NCI-H2029 (cell line): ENCODE measurements at places on chromosomes 2 and 18.

GRCh38 chr2:152718909-152719645, 657 bp downstream of the ARL6IP6 start:
- peak; percentile 26 for DNase-seq

- DNase-seq = no peak
Observed at GRCh38 chr2:188623995-188624643, 332.4 kb downstream of the GULP1 start.

GRCh38 chr2:26068602-26069298, 34.9 kb downstream of the RAB10 start:
- DNase-seq = no peak

DNA sequence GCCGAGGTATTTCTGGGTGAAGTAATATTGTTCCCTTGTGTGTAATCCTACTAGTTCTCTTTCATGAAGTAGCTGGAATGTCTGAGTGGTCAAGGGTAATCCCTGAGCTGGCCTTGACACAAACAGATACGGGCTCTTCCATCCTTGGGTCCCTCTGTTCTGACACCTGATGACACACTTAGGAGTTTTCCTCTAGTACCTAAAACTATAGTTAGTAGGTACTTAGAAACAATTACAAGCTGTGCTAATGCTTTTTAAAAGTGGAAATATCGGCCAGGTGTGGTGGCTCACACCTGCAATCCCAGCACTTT, 59.2 kb upstream of the IL1R1 start:
- no peak for DNase-seq

DNA sequence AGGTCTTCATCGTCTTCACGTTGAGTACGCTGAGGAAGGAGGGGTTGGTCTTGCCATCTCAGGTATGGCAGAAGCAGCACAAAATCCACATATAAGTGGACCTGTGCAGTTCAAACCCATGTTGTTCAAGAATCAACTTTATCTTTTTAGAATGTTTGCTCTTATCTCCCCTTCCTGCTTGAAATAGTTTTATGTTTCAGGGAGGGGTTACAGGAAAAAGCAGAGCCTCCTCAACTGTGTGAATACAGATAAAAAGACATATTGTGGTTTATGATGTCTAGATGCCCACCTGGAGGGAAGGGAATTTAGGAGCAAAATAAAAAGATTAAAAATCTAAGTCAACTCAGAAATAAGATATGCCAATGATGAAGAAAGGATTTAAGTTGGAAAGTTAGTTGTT, 75.9 kb downstream of the VRK2 start:
- DNase-seq = no peak

GRCh38 chr2:231222318-231223000, 24.0 kb downstream of the ARMC9 start:
- no peak for DNase-seq

DNA sequence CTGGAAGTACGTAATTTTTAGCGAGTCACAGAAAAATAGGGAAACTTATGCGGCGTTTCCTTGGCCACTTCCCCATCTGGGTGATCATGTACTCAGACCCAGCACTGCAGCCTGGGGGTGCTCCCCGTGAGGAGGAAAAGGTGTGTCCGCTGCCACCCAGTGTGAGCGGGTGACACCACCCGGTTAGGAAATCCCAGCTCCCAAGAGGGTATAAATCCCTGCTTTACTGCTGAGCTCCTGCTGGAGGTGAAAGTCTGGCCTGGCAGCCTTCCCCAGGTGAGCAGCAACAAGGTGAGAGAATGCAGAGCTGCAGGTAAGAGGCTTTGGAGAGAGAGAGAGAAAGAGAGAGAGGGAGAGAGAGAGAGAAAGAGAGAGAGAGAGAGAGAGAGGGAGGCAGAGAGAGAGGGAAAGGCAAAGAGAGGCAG, at the start of gene IL1R2:
Gene IL1R2, plus strand, starts transcription at position 240 of the 425 bp plus-strand sequence. CDS start 16,616 bp downstream, outside the sequence.
- DNase-seq = no peak

DNA sequence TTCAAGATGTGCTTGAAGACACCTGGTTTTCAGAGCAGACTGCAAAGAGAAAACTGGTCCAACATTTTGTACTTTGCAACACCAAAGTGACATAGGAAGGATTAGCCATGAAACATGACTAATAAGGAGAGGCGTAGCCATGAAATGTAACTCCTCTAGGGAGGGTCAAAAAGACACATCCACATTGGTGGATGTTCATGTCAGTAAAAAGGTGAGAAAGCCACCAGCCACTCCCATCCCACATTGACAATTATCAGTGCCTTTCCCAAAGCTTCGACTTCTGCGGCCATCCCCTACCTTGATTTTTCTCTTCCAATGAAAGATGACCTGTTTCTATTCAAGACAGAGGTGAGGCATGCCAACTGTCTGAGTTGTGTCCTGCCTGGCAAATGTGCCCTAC, 223.2 kb downstream of the ALK start:
- no peak for DNase-seq

- DNase-seq = no peak
Observed at GRCh38 chr18:31419457-31419932, 28.0 kb upstream of the DSG3 start.

- no peak for DNase-seq
Observed at GRCh38 chr2:224449212-224450147, 47.6 kb upstream of the FAM124B start.

DNA sequence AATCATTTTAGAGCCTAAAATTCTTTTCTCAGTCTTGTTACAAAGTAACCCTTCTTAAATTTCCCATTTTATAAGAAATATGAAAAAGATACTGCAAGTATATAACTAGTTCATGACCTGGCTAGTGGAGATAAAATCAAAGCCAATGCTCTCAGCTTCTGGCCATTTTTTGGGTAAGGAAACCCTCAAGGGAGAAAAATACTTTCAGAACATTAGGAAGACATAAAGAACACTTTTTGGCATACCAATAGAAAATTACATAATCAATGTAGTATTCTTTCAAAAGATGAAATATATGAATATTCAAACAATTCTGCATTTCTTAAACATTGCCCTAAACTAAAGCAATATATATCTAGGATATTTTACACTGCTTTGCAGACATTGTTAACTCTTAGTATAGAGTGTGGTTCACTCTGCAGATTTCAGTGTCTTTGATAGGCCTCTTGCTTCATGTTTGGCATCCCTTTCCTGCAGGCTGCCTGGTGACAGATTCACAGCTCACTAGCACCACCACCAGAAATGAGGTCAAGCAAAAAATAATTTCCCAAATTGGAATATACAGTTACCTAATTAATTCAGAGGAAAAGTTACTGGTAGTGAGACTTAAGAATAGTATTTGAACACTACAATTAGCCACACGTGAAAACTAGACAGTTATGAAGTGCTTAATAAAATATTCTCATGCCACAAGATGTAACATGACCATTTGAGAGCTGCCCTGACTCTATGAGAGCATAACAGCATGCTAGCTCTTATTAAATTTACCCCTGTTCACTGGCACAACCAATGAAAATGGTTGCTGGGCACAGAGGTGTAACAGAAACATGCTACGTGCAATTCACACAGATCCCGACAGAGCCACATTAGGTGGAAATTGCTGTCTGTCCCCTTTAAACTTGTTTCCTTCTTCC, 36.0 kb downstream of the PAIP2B start:
- DNase-seq = peak; percentile 3

DNA sequence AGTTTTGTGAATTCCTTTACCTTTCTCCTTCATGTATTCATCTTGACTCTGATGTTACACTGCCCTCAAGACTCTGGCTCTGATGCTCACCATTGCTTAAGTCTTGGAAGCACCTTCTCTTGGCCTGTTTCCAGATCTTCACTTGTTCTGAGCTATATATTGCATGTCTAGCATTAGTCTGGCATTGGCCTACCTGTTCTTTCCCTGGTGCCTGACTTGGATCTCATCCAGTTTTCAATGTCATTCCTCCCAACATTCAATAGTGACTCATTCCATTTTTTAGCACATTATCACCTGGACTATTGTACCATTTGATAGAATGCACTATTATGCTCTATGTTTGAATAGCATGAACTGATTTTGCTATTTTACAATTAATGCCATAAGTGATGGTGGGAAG, 127.3 kb upstream of the NYAP2 start:
- DNase-seq = no peak

- no peak for DNase-seq
Observed at GRCh38 chr2:225140723-225141122, 98.5 kb upstream of the DOCK10 start.

GRCh38 chr2:74740395-74740740, 86.3 kb downstream of the SEMA4F start:
- no peak for DNase-seq

DNA sequence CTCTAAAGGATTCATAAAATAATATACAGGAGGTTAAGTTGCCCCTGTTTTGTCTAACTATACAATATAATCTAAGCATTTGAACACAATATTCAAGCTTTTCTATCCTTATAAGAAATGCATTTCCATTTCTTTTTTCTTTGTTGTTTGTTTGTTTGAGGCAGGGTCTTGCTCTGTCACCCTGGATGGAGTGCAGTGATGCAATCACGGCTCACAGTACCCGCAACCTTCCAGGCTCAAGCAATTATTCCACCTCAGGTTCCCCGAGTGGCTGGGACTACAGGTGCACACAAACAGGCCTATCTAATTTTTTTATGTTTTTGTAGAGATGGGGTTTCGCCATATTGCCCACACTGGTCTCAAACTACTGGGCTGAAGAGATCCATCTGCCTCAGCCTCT, 307.8 kb downstream of the ZNF804A start:
- DNase-seq = no peak

GRCh38 chr2:236259371-236259770, 4.8 kb downstream of the ASB18 start:
- no peak for DNase-seq

DNA sequence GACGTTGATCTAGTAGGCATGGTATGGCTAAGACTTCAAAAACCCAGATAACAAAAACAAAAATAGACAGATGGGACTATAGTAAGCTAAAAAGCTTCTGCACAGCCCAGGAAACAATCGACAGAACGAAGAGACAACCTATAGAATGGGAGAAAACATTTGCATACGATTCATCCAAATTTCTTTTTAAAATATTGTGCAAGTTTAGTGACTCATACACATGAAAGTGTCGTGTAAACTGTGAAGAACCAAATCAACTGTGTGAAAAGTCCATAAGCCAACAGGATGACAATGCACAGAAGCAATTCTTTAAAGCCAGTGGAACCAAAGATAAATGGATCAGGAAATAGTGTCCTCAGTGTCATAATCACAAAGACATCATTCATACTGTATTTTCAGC, 671.1 kb downstream of the RNF144A start:
- DNase-seq = no peak

- DNase-seq = peak; percentile 33
Observed at GRCh38 chr2:216235462-216235861, 126.3 kb downstream of the XRCC5 start.

- no peak for DNase-seq
Observed at GRCh38 chr2:216216951-216217903, 108.1 kb downstream of the XRCC5 start.

DNA sequence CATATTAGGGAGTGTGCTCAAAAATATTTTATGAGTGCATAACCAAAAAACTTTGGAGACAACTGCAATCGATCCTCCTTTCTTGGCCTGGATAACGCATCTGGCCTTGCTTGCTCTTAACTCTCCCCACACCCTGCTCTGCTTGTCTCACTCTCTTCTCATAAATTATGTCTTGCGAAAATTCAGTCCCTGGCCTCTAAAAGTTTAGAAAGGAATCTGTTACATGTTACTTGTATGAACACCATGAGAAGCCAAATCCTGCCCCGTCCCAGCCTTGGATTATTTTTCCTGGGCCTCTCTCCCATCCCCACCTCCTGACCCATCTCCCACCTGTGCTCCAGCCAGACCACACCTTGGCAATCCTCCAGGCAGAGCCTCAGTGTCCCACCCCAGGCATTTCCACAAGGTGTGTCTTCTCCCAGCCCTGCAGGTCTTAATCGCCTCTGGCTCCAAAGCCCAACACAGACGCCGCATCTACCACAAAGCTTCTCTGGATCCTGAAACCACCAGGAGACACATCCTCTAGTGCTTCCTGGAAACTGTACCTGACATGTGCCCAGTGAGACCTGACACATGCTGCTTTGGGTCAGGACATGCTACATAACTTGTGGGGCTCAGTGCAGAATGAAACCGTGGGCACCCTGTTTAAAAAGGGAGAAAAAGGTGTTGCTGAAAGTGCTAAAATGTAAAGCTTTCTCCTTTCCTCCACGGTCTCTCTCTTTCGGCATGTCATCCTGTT, 99.6 kb upstream of the ST3GAL5 start:
- DNase-seq = no peak

- DNase-seq = no peak
Observed at GRCh38 chr2:99881901-99882591, 260.3 kb downstream of the AFF3 start.

- DNase-seq = no peak
Observed at GRCh38 chr2:67918471-67918870, 144.3 kb downstream of the C1D start.

DNA sequence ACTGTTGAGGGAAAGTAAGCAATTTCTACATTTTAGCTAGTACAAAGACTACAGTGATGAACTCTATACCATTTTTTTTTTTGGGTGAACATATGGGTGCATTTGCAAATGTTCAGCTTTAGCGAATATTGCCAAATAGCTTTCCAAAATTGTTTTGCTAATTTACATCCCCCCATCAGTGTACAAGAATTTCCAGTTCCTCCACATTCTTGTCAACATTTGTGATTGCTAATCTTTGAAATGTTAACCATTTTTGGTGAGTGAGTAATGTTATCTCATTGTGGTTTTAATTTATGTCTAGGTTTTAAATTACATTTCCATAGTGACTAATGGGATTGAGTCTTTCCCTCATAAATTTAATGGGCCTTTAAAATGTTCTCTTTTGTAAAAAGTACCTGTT, 16.4 kb upstream of the CNRIP1 start:
- no peak for DNase-seq

DNA sequence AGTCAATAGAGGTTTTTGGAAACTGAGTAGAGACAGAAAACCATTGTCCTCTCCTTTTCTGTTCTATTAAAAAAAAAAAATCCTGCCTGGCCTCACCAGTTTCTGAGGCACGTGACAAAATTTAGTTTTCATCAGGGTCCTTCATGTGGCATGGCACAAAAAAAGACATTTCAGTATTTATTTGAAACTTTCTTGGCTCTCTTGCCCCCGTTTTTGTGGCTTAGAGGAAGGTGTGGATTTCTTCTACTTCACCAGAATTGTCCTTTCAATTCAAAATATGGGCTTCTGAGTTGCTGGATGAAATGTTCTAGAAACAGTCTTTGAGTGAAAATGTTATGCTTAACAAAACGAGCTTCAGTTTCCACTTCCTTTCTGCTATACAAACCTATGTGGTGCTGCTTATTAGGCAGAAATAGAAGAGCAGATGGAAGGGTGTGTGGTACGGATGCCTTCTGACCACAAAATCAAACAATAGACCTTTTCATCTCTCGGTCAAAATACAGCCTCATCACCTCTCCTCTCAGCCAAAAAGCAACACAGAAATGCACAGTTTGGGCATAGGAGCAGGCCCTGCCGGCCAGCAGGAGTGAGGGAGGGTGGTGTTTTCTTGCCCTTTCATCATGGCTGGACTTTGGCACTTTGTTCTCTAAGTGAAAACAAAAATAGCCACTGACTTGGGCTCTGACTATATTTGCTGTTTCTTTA, 89.2 kb downstream of the SH3RF3 start:
- DNase-seq = no peak

GRCh38 chr2:9627310-9627709, 3.5 kb downstream of the YWHAQ start:
- no peak for DNase-seq

GRCh38 chr2:191556463-191556862, 121.5 kb upstream of the NABP1 start:
- DNase-seq = no peak
